ENCODE measurements at places on chromosomes 1 and 21.
A peak's percentile ranks its signal among the peaks of the same experiment; 100 is the strongest.

DNA sequence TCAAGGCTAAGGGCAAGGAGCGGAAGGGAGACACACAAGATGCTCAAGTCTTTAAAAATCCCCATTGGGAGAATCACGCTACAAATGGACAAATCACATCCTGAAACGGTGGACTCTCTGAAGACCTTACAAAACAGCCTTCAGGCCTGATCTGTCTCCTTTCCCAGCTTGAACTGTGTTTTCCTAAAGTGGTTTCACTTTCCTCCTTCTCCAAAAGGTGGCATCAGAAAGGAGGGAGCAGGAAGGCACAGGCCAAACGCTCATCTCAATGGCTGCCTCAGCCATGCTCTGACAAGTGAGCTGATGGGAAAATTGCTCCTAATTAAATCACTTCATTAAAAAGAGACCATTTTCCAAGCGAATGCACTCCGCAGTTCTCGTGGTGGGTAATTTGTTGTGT is 47.7 kb downstream of the UTP25 start:
- DNase-seq = peak; percentile 65

GRCh38 chr1:231157311-231157710 is 4.5 kb upstream of the TRIM67 start:
- DNase-seq = no peak

DNA sequence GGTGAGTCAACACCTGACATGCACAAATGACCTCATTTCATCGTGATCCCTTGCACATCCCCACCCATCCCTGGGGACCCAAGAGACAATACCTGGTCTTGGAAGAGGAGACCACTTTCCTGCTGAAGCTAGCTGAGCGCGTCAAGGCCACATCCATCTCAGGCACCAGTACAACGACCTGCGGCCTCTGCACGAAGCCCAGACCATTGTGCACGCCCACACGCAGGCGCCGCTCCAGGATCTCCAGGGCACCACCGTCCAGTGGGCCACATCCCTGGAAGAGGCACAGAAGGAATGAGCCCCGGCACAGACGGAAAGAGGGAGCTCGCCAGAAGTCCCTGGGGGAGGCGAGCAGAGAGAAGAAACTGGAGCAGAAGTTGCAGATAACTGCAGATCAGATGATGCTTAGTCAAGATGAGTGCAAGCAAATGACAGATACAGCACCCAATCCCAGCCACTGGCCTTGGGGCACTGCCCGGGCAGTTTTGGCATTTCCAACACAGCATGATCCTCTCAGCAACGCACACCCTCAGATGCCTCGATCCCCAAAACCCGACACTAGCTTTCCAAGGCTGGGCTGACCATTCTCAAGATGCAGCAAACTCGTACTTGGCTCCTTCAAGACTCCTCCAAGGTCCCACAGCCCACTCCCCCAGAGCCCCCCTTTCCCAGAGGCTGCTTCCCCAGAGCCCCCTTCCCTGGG is 44.1 kb downstream of the NPHP4 start:
- DNase-seq = no peak

- peak; percentile 49 for DNase-seq
Observed at GRCh38 chr1:171352554-171352953, 38.6 kb downstream of the FMO4 start.

GRCh38 chr1:212958175-212958574 is 7.8 kb downstream of the VASH2 start:
- DNase-seq = no peak

DNA sequence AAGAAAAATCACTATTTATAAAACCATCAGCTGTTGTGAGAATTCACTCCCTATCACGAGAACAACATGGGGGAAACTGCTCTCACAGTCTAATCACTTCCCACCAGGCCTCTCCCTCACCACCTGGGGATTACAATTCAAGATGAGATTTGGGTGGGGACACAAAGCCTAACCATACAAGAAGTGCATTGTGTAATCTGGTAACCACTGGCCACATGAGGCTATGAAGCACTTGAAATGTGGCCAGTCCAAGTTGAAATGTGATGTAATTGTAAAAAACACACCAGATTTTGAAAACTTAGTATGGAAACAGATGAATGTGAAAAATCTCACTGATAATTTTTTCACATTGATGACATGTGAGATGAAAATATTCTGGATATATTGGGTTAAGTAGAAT is 293.8 kb downstream of the TTLL7 start:
- DNase-seq = no peak

DNA sequence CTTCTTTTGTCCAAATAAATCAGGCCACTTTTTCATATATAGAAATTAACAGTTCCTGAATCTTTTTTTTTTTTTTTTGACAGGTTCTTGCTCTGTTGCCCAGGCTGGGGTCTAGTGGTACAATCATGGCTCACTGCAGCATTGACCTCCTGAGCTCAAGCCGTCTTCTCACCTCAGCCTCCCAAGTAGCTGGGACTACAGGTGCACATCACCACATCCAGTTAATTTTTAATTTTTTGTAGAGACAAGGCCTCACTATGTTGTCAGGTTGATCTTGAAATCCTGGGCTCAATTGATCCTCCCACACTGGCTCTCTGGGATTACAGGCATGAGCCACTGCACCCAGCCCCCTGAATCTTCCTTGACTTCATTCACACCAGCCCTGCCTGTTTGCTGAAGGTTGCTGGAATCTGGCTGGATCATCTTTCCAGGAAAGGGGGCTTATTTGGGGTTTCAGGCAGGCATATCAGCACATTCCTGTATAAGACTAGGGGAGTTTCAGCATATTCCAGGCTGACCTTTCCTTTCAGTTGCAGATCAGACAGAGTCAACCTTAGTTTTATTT is 78.2 kb upstream of the ARHGAP29 start:
- no peak for DNase-seq

- DNase-seq = peak; percentile 75
Observed at GRCh38 chr1:46616277-46617107, at the start of gene MOB3C. Gene MOB3C, minus strand, starts transcription at chr1:46616811. Its CDS starts 3,490 bp downstream, at chr1:46613321.

- no peak for DNase-seq
Observed at GRCh38 chr1:151193856-151194255, 3.9 kb upstream of the VPS72 start.

DNA sequence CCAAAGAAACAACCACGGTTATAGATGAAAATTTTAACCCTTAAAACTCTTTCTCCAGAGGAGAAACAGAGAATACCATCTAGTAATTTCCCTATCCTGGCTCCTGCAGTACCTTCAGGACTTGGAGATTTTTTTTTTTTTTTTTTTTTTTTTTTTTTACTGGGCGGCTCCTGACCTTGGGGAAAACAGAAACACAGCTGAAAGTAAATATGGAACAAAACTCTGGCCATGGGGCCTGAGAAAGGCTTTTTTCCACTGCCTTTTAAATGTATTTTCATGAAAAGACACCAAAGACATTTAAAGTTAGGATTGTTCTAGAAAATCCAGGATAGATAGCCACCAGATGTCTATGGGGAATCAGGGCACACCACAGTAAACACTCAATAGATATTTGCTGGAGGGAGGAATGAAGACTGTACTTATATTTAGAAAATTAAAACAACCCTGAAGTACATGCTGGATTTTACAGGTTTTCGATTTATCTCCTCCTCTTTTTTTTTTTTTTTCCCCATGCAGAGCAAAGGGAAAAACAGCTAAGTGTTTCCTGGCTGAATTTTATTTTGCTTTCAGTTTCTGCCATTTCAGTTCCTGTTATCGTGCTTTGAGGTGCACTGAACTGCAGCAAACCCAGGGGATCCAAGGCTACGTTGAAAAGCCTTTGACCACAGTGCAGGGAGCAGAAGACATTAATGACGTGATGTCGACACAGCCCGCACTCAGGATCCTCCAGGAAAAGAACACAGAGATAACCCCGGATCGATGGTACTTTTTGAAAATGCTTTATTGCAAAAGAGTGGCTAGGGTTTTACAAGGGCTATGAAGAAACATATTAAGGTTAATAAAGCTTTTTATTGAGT is 35.7 kb upstream of the CNN3 start:
- peak; percentile 13 for DNase-seq

DNA sequence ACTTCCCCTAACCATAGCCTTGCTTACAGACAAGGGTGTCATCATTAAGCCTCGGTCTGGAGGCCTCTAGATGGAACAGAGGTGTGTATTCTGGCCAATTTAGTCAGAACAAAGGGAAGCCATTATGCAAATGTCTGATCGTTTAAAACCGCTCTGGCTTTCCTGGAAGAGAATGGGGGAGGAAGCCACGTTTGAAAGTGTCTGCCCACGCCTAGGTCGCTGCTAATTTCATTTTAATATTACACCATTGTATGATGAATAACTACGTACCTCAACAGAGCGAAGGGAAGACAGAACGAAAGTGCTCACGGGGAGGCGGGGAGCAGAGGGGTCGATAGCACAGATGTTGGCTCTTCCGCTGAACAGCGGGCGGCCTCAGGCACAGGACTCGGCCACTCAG is 41.1 kb upstream of the CSF3R start:
- DNase-seq = peak; percentile 37

GRCh38 chr1:39808784-39809517 is 20.3 kb upstream of the BMP8B start:
- DNase-seq = no peak

DNA sequence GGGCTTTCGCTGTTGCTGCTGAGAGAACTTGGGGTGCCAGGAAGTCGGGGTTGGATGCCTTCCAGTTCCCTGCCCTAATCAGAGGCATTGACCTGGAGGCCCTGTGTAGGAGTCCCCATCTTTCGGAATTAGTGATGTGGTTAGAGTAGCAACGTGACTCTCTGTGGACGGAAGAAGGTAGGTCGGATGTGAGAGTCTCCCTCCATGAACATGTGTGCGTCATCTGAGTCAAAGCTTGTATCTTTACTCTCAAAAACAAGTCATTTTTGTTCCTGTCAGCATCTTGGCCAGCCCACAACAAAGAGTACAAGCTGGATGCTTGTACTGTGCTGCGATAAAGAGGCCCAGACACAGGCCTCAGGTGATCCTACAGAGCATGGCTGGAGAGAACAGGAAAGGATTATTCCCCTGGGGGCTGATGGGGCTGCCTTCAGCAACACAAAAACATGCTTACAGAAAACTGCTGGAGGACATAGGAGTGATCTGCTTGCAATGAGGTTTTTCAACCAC is 31.0 kb upstream of the IL10 start:
- no peak for DNase-seq

DNA sequence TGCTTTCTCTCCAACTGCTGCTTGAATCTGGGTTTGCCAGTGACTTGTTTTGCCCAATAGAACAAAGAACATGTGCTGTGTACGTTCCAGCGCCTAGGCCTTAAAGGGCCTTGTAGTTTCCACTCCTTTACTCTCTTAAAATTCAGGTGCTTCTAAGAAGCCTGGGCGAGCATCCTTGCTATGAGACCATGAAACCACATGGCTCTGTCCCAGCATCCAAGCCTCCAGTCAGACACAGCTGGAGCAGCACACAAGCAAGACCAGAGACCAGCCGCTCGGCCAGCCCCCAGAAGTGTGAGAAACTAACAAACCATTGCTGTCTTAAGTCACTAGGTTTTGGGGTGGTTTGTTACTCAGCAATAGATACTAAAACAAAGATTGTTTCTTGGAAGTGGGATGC is 15.1 kb downstream of the PLEKHO1 start:
- no peak for DNase-seq

- DNase-seq = peak; percentile 80
Observed at GRCh38 chr1:203327684-203328457, 22.6 kb downstream of the BTG2 start.

DNA sequence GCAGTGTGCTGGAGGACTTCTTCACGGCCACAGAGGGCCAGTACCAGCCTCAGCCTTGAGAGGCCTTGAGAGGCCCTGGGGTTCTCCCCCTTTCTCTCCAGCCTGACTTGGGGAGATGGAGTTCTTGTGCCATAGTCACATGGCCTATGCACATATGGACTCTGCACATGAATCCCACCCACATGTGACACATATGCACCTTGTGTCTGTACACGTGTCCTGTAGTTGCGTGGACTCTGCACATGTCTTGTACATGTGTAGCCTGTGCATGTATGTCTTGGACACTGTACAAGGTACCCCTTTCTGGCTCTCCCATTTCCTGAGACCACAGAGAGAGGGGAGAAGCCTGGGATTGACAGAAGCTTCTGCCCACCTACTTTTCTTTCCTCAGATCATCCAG is 6.2 kb upstream of the HDAC1 start:
- DNase-seq = no peak

All from putamen (tissue), 1 donor.